ENCODE measurements at places on chromosomes 1 and 21.

DNA sequence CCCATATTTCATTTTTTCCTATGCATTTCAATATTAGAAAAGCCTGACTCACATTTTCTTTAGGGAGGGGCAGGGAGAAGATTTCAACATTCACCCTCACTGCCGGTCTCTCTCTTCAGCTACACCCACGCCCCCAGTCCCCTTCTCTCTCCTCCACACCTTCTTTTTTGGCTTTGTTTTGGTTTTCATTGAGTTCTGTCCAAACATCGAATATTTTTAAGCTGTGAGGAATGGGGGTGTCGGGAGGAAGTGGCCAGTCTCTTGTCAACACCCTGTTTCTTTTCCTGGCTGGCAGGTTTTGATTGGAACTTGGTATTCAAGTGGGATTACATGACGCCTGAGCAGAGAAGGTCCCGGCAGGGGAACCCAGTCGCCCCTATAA lies 177.3 kb downstream of the PGBD5 start:
- DNase-seq = no peak

- no peak for DNase-seq
Measured at GRCh38 chr1:230144758-230145504, 77.9 kb downstream of the GALNT2 start.

- DNase-seq = peak; percentile 88
Measured at GRCh38 chr1:175073061-175073460, 5.4 kb downstream of the TNN start.

DNA sequence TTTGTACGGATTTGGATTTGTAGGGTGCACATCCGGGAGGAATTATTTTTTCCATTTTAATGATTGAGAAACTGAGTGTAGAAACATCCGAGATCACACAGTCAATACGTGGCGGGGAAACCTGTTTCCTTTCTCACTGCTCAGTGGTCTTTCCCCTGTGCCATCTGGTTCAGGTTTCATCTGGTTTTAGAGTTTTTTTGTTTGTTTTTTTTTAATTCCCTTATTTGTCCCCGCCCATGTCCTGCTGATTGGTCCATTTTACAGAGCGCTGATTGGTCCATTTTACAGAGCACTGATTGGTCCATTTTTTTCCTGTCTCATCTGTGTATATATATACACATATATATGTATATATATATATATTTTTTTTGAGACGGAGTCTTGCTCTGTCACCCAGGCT lies 6.0 kb downstream of the TRPM2 start:
- no peak for DNase-seq

DNA sequence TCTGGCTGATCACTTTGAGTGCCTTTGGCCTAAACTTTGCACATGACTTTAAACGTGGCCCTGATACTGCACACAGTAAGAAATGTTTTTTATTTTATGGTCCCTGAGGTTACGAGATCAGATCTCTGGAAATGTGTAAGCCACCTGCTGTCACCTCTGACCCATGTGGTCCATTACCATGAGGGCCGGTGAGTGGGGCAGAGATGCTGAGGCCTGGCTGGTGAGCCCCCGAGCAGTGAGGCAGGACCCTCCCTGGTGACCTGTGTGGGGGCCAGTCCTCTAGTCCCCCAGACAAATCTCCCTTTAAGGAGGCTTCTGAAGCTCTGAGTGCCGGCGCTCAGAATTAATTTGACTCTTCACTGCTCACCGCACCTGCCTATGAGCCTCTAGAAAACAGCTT lies 12.4 kb downstream of the TFF3 start:
- no peak for DNase-seq

DNA sequence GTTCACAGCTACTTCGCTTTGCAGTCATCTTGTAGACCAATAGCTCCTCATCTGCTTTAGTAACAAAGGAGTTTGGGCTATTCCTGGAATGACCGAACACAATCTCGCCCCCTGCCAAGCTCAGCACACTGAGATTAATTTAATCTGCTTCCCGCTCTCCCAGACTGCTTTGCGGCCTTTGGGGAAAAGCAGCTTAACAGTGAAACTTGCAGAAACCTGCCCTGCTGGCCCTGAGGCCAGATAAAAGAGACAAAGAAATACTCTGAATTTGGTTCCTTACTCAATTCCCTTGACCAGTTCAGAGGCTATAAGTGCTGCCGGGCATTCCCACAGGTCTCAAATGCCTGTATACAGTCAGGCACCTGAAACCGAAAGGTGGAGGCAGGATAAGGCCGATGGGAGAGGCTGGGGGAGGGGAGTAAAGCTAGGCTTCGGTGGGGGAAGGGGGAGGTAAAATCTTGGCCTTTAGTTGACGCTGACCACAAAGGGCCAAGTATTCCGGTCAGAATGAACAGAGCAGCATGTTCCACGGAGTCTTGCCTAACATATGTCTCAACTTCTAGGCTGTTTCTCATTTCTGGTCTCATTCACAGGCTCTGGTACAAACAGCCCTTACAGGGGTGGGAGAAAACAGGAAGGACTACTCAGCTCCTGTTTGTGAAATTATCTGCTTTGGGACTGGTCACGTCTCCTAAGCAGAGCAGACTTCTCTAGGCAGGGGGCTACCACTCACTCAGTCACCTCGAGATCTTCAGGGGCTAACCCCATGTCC lies 17.7 kb upstream of the A3GALT2 start:
- DNase-seq = peak; percentile 91
